ENCODE measurements at places on chromosomes 16 and 17. TPM values are rescaled to one million over a fixed set of nuclear protein-coding genes. Genes with fewer than 3 reads are reported as not detected.

HSD17B1 gene
- total RNA-seq: 6.6 TPM

DNA sequence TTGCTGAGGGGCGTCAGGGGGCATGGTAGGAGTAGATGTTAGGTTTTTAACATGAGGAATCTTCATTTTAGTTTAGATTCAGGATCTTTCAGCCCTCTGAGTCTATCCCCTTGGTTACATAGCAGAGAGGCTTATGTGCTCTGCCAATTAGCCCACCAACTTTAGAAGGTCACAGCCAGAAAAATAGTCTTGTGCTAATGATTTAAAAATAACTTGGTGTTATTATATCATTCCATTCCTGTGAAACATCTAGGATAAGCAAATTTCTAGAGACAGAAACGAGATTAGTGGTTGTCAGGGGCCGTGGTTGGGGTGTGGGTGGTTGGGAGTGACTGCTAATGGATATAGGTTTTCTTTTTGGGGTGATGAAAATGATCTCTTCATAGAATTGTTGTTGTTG, 183.7 kb downstream of the SNX29 start:
- DNase-seq: no peak

GRCh38 chr17:57604771-57605674, 140.1 kb downstream of the CCDC182 start:
- DNase-seq: no peak

GRCh38 chr17:33779234-33779591, 475.9 kb upstream of the CCL2 start:
- peak; percentile 19 for DNase-seq

GRCh38 chr17:14746822-14747602, 446.1 kb downstream of the HS3ST3B1 start:
- DNase-seq: no peak

ST6GALNAC2 gene
- 78.0 TPM for total RNA-seq

- no peak for DNase-seq
These were observed 48.3 kb downstream of the CCT6B start for GRCh38 chr17:34913001-34913400.

TMEM219 gene
- total RNA-seq: 133 TPM

NPIPA8 gene
- total RNA-seq: not detected

ZG16 gene
- total RNA-seq: not detected

GRCh38 chr16:19657831-19658230, 60.2 kb downstream of the KNOP1 start:
- no peak for DNase-seq

KRTAP4-5 gene
- total RNA-seq: not detected

GRCh38 chr17:75843577-75844529, at the start of gene UNC13D:
TSS of gene UNC13D (minus strand) at chr17:75844404. CDS start at chr17:75844337, 67 bp downstream.
- no peak for DNase-seq

DNA sequence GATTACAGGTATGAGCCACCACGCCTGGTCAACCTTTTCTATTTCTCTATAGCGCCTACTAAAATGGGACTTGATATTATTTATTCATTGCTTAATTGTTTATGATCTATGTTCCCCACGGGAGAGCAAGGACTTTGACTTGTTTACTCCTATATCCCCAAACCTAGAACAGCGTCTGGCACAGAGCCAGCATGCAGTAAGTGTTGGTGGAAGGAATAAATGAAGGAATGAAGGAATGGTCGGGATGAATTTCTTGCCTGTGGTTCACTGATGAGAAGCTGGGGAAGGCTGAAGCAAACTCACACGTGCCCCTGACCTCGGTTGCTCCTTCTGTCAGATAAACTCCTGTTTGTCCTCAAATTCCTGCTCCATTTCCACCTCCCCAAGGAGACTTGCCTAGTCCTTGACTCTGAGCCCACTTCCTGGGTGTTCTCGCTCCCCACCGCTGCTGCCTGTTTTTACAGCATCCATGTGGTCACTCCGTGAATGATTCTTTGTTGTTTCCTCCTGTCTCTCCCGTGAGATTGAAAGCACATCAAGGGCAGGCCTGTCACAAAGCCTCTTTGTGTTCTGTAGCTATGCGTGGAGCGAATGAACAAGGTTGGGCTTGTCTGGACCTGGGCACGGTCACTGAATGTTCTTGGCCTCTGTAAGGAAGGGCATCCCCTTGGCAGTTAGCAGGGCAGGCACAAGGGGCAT, 17.3 kb downstream of the C17orf100 start:
- DNase-seq: peak; percentile 73

DNA sequence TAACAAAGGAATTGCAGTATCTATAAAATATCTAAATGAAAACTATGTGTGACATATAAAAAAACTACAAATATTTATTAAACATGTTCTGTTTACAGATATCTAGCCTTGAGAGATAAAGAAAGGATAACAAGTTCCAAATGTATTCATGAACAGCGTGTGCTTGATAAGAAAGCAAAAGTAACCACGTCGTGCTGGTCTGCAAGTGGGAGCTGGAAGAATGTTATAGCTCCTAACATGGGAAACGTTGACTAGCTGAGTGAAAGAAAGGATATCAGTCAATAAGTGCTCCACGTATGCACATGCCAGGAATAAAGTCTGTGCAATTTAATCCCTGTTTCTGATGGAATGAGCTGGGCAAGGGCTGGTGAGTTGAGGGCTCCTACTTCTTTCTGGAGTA, 71.2 kb upstream of the CDYL2 start:
- no peak for DNase-seq

ZNF385C gene
- total RNA-seq: 1.3 TPM

GRCh38 chr17:51685287-51685909, 425.1 kb downstream of the UTP18 start:
- DNase-seq: no peak

GRCh38 chr17:80395402-80396151, 19.4 kb upstream of the ENDOV start:
- DNase-seq: no peak

GRCh38 chr17:2442166-2442565, 41.3 kb upstream of the MNT start:
- DNase-seq: no peak

GRCh38 chr17:42132941-42133340, 10.3 kb downstream of the HSPB9 start:
- no peak for DNase-seq

- no peak for DNase-seq
These were observed 181.1 kb downstream of the SNX29 start for GRCh38 chr16:12157517-12158093.

GAST gene
- not detected for total RNA-seq

DNA sequence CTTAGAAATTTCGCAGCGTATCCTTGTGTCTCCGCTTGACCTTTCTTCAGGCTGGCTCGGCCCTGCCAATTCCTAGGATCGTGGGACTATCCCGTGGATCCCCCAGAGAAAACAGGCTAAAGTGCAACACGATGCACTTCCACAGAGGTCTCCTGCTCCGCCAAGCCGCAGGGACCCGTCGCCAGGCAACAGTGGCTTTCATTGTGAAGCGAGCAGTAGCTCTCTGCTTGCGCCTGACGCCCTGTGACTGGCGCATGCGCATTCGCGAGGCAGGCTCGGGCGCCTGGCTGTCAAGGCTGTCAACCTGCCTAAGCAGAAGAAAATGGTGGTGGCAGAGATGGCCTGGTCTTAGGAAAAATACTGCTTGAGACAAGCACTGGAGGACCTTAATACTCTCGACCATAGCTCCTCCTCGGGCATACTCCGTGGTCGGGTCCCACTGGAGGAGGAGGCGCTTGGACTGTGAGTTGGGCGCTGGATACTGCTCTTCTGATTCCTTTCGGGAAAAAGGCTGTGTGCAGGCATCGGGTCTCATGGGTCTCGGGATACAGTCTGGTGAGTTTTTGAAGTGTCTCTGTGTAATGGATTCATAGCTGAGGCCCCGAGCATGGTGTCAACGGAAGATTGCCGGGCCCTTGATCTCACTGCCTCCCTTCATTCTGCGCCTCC, 2336.1 kb downstream of the TP53TG3F start:
- no peak for DNase-seq

GRCh38 chr16:66512272-66513110, 37.4 kb downstream of the TK2 start:
- DNase-seq: peak; percentile 87

- no peak for DNase-seq
These were observed 19.8 kb downstream of the NMRAL1 start for GRCh38 chr16:4454623-4455022.

SDR42E2 gene
- not detected for total RNA-seq

- DNase-seq: no peak
These were observed 3.9 kb upstream of the SLC12A3 start for GRCh38 chr16:56861092-56861610.

DNA sequence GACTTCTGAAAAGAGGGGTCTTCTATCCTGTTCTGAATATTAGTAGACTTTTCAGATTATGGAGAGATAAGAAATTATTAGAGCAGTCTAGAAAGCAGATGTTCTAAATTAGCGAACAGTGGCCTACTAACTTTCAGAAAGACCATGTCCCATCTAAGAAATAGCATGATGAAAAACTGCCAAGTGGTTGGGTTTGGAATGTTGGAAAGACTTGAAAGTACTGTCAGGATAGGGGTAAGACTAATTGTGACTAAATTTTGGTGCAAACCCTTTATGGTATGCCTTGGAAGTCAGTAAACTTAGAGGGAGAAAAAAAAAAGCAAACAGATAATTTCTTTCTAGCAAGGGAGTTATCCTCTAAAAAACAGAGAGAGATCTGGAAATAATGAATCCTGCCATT, 41.1 kb downstream of the TANGO6 start:
- no peak for DNase-seq

RASL10B gene
- total RNA-seq: 1.3 TPM

- no peak for DNase-seq
These were observed 77.3 kb downstream of the MPRIP start for GRCh38 chr17:17119533-17119932.

DNA sequence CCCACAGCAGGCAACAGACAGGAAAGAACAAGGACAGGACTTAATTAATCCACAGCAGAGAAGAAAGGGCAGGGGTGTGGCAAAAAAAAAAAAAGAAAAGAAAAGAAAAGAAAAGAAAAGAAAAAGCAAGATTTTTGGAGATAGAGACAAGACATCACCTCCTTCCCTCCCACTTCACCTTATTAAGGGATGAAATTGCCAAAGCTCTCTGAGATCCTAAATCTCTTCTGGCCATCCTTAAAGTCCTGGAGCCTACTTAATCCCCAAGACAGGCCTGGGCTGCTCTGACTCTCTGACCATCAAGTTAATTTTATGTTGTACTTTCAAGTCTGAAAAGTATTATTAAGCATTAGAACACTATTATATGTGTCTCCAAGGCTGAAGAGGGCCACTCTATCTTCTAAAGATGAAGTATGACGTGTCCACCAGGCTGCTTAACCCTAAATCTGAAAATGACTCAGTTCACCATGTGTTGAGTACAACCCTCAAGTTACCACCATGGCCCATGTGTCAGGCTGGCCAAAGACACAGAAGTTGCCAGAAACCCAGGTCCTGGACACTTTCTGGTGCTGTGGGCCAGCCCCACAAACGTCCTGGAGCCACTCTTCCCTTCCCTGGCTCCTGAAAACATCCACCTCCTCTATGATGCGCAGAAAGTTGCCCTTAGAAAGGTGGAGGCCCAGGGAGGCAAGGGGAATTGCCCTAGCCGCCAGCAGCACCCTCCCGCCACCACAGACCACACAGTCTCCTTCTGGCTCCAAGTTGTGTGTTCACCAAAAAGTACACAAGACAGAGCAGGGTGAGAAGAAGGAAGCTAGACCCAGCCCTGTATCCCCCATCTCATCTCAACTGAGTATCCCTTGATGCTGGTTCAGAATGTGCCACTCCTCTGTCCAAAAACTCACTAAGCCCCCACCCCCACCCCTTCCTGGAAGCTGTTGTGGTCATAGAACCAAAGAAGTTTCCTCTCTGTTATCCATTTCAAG, 2.7 kb downstream of the SOCS1 start:
- no peak for DNase-seq

AHSP gene
- not detected for total RNA-seq

Data from lower leg skin (tissue), 4 donors.